Osteoblast (primary cell): ENCODE measurements at places on chromosomes 2 and 18. TPM values are rescaled to one million over a fixed set of nuclear protein-coding genes. Genes with fewer than 3 reads are reported as not detected.
A peak's percentile ranks its signal among the peaks of the same experiment; 100 is the strongest.

Gene SYT4
- total RNA-seq, result not detected in 2 replicates

GRCh38 chr2:237446338-237446665 lies 32.3 kb upstream of the COL6A3 start:
- no peaks in the 10 kb centered on the region for H3K36me3 ChIP-seq
- H3K4me1 ChIP-seq, result peaks cover 24% of the 10 kb centered on the region
- H3K27ac ChIP-seq, result no peak overlapping the region
- DNase-seq, result no peak
- no peaks in the 10 kb centered on the region for H3K27me3 ChIP-seq

DNA sequence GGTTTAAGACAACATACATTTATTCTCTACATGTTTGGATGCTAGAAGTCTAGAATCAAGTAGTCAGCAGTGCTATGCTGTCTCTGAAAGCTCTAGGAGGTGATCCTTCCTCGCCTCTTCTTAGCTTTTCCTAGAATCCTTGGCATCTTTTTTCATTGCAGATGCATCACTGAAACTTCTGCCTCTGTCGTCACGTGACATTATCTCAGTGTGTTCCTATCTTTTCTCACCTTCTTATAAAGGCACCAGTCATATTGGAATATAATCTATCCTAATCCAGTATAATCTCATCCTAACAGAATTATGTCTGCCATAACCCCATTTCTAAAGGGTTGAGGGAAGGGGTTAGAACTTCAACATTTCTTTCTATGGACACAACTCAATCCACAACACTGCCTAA lies 851.2 kb upstream of the CRIM1 start:
- H3K36me3 ChIP-seq, result no peaks in the 10 kb centered on the region
- no peaks in the 10 kb centered on the region for H3K4me1 ChIP-seq
- no peak overlapping the region for H3K4me3 ChIP-seq
- no peak for DNase-seq
- no peaks in the 10 kb centered on the region for H3K27me3 ChIP-seq
- no peak overlapping the region for H3K27ac ChIP-seq

Gene EDAR
- not detected in 2 replicates for total RNA-seq

GRCh38 chr2:60424233-60424632 lies 129.2 kb downstream of the BCL11A start:
- DNase-seq, result no peak
- H3K27me3 ChIP-seq, result no peaks in the 10 kb centered on the region
- H3K4me1 ChIP-seq, result no peaks in the 10 kb centered on the region
- no peak overlapping the region for H3K4me3 ChIP-seq

- H3K27ac ChIP-seq, result peak overlapping the region; percentile 20
- H3K4me3 ChIP-seq, result no peak overlapping the region
- peaks cover 31% of the 10 kb centered on the region for H3K4me1 ChIP-seq
Observed at GRCh38 chr2:85704800-85705679, 10.9 kb downstream of the GNLY start.

DNA sequence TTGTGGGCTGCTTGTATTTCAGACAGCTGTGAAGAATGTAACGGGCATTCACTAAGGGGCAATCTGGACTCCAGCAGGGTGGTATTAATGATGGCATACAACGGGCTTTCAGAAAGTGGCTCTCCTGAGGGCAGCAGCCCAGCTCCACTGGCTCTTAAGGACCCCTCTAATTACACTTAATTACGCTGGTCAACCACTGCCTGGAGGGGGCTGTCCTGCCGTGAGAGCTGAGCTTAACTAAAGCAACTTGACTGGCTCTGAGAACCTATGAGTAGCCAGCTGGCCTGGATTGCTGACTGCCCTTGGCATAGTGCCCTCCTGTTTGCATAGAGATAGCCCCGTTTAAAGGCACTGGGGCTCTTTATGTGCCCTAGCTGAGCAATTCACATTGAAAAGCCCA lies 3.8 kb downstream of the LIPG start:
- peaks cover 24% of the 10 kb centered on the region for H3K4me1 ChIP-seq
- DNase-seq, result peak; percentile 88
- no peak overlapping the region for H3K4me3 ChIP-seq
- H3K27ac ChIP-seq, result no peak overlapping the region

Gene STARD6
- not detected in 2 replicates for total RNA-seq

DNA sequence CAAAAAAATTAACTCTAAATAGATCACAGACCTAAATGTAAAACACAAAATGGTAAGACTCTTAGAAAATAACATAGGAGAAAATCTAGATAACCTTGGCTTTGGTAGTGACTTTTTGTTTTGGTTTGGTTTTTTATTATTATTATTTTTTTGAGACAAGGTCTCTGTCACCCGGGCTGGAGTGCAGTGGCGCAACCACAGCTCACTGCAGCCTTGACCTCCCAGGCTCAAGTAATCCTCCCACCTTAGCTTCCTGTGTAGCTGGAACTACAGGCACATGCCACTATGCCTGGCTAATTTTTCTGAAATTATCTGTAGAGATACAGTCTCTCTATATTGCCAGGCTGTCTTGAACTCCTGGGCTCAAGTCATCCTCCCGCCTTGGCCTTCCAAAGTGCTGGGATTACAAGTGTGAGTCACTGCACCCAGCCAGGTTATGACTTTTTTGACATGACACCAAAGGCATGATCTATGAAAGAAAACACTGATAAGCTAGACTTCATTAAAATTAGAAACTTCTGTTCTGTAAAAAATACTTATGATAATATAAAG lies 88.0 kb downstream of the HNRNPLL start:
- no peak overlapping the region for H3K27ac ChIP-seq
- no peaks in the 10 kb centered on the region for H3K36me3 ChIP-seq
- DNase-seq, result no peak

DNA sequence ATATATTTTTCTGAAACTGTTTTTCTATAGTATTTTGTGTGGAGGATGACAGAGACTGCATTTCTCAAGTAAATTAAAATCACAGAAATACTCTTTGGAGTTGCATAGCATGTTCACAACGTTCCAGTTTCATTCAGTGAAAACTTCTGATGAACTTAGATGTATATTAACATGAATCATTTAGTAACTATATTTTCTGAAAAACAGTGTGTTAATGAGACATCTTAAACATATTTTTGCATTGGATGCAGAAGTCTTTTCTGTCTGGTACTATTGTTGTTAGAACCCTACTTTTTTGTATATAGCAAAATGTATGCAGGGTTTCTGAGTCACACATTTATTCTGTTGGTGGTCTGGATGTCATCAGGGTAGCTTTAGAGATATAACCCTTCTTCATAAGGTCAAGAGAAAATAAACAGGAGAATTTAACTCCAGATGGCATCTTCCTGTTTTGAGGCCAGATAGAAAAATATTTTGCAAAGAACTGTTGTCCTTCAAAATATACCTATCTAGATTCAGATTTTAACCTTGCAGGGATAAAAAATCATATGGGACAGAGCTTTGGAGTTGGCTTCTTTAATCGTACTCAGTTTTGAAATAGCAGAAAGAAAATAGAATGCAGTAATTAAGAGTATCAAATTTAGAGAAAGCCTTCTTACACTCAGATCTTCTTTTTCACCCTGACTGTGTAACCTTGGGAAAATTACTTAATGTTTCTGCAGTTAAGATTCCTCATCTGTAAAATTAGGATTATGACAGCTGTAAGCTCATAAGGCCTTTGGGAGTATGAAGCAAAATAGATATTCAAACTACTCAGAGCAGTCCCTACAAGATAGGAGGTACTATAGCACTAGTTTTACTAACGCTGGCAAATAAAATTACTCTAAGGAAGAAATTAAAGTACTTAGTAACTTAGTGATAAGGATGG lies 5.3 kb downstream of the COL3A1 start:
- H3K27ac ChIP-seq, result peak overlapping the region; percentile 93
- DNase-seq, result no peak
- peaks cover 8% of the 10 kb centered on the region for H3K36me3 ChIP-seq
- peaks cover 70% of the 10 kb centered on the region for H3K4me1 ChIP-seq
- no peaks in the 10 kb centered on the region for H3K27me3 ChIP-seq

DNA sequence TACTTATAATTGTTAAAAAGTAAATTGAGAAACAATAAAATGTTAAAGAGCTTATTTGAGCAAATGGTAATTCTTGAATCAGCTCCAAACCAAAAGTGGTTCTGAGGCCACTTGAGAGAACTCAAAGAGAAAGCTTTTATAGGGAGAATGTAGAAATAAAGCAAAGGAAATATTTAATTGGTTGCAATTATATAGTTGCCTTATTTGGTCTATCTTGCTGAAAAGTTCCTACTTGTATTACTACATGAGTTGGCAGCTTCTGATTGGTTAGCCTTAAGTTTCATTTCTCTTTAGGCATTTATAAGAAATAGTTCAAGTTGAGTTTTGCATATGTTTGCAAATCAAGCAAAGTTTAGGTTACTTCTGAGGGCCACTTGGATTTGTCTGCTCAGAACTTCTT lies 38.1 kb downstream of the SCN2A start:
- no peaks in the 10 kb centered on the region for H3K27me3 ChIP-seq
- no peaks in the 10 kb centered on the region for H3K4me1 ChIP-seq
- H3K4me3 ChIP-seq, result no peak overlapping the region

Gene FBLN7
- total RNA-seq, result 5.3 and 5.8 TPM in 2 replicates

Gene LRRC30
- total RNA-seq, result not detected in 2 replicates
